ENCODE measurements at places on chromosomes 11 and 22. TPM values are rescaled to one million over a fixed set of nuclear protein-coding genes. Genes with fewer than 3 reads are reported as not detected.

The PSMD13 gene
- 172 TPM for total RNA-seq

DNA sequence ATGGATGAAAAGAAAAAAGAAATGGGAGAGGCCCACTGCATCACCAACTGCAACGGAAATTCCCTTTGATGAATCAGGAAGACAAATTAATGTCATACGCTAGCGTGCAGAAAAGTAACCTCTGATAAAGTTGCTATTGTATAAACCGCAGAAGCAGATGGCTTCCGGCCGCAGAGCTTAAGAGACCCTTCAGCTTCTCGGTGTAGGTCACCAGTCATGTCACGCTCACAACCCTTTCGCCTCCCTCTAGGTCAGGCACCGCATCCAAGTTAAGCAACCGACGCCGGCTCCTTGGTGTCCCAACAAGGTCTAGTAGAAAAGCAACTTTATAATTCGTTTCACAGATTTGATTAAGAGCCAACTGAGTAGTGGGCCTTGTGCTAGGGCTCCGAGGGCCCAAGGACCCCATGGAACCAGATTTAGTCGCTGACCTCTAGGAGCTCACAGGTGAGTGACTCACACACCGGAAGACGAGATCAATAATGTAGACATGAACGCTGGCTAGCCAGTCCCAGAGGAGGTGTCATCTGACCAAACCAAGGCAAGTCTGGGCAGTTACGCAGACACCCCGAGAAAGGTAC is 1.2 kb upstream of the ZFP91 start:
- H3K27me3 ChIP-seq = no peaks in the 10 kb centered on the region
- H3K36me3 ChIP-seq = no peaks in the 10 kb centered on the region
- DNase-seq = no peak
- no peaks in the 10 kb centered on the region for H3K4me1 ChIP-seq

- H3K27me3 ChIP-seq = peaks cover 2% of the 10 kb centered on the region
- H3K4me3 ChIP-seq = no peak overlapping the region
- no peak for DNase-seq
- H3K4me1 ChIP-seq = no peaks in the 10 kb centered on the region
- H3K36me3 ChIP-seq = no peaks in the 10 kb centered on the region
- no peak overlapping the region for H3K27ac ChIP-seq
These were observed 22.9 kb upstream of the FGF3 start for GRCh38 chr11:69841859-69842698.

DNA sequence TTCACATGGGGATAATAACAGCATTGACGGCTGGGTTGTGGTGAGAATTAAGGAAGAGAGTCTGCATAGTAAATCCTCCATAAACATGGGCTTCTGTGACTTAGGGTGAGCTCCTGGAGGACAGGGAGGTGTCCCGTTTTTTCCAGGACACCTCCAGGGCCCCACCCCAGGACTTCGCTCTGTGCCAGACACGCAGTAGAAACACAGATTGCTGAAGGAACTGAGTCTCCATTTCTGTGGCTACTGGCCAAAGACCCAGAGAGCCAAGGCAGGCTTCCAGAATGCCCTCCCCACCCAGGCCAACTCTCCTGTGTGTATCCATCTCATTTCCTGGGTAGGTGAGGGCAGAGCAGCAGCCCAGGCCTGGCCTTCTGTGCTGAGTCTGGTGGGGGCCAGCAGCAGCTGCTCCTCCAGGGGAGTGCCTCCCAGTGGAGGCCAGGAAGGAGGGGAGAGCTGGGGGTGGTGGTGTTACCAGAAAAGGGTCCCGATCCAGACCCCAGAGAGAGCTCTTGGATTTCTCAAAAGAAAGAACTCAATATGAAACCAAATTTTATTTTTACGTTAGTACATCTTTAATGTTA is 9.5 kb upstream of the RFPL3 start:
- peaks cover 1% of the 10 kb centered on the region for H3K27me3 ChIP-seq
- H3K4me3 ChIP-seq = no peak overlapping the region
- no peak for DNase-seq
- H3K27ac ChIP-seq = no peak overlapping the region

DNA sequence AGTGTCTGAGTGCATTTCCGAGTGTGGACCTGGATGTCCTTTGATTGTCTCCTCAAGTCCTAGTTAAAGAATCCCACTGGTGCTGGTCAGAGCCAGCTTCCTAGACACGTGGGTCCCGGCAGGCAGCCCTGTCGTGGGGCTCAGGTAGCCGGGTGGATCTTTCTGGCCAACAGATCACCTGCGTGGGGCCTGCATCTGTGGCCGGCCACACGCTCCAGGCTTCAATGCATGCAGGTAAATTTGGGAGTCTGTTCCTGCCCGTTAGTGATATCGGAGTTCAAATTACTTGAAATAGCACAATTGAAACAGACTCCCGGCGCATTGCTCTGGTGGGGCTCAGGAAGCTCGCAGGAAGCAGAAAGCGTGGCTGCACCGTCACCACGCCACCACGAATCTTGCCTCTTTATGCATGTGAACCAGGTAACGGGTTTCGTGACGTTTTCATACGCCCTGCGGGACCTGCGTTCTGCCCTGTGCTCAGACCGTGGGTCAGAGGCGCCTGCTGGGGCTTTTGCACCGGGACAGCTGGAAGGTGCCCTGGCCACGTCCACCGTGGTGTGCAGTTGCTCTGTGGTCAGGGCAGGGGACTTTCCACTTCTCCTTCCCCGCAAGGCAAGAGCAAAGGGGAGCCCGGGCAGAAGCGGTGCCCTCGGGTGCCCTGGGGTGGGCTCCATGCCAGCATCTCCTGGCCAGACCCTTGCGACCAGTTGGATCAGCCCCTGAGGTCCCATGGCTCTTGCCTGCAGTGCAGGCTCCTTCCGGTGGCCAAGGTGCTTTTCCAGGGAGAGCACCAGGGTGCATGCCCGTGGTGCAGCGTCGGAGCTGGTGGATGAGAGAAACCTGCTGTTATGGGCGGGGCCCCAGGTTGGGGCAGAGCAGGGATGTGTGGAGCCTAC is 803.5 kb downstream of the BRD1 start:
- no peak overlapping the region for H3K4me3 ChIP-seq
- H3K4me1 ChIP-seq = no peaks in the 10 kb centered on the region
- no peak for DNase-seq
- no peaks in the 10 kb centered on the region for H3K27me3 ChIP-seq
- no peak overlapping the region for H3K27ac ChIP-seq
- H3K36me3 ChIP-seq = no peaks in the 10 kb centered on the region

DNA sequence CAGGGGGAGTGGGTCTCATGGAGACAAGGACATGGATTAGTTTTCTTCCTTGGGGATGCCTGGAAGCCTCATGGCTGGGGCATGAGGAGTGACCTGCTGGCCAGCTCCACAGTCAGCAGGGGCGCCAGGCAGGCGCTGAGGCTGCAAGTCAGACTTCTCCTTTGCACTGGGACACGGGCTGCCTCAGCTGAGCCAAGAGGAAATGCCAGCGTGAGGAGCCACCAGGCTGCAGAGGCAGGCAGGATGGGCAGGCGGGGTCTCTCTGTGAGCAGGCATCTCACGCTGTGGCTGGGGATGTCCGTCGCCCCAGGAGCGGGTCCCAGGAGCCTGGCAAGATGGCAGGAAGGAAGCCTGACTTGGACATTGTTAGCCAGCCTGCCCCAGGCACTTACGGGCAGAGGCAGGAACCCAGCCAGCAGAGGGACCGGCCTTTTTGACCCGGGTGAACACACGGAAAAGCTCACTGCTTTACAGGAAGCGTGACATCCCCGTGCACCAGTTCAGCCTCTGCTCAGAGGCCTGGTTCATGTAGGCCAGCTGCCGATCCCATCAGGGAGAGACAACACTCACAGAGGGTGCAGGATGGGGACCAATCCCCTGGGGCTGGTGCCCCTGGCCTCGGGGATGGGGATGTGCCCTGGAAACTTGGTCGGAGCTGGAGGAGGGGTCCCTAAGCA is 10.2 kb downstream of the GNB1L start:
- peak overlapping the region; percentile 64 for H3K27ac ChIP-seq
- no peaks in the 10 kb centered on the region for H3K36me3 ChIP-seq
- no peaks in the 10 kb centered on the region for H3K27me3 ChIP-seq
- no peak for DNase-seq
- peaks cover 39% of the 10 kb centered on the region for H3K4me1 ChIP-seq
- no peak overlapping the region for H3K4me3 ChIP-seq

GRCh38 chr11:57662893-57663292 is 5.0 kb upstream of the ZDHHC5 start:
- peaks cover 6% of the 10 kb centered on the region for H3K4me1 ChIP-seq
- peak; percentile 58 for DNase-seq
- peak overlapping the region; percentile 70 for H3K27ac ChIP-seq
- H3K36me3 ChIP-seq = peaks cover 2% of the 10 kb centered on the region
- H3K27me3 ChIP-seq = no peaks in the 10 kb centered on the region

GRCh38 chr11:15327786-15328231 is 213.1 kb downstream of the INSC start:
- peaks cover 2% of the 10 kb centered on the region for H3K27me3 ChIP-seq
- no peak overlapping the region for H3K27ac ChIP-seq
- H3K4me3 ChIP-seq = no peak overlapping the region
- no peaks in the 10 kb centered on the region for H3K36me3 ChIP-seq

DNA sequence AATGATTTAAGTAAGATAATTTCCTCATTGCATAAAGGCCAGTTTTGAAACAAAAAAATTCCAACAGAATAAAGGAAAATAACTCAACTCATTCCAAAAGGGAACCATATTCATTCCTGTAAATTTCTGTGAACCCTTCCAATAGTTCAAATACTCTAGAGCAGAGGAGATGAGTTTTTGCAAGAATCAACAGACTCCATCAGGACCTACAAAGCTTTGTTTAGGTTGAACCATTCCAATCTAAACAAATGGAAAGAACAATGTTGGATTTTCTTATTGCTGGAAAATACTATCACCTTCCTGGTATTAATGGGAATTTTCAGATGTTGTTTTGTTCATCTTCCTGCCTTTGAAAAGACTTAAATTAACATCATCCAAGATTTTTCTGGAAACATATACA is 21.8 kb upstream of the OR5AN1 start:
- H3K4me3 ChIP-seq = no peak overlapping the region
- H3K27me3 ChIP-seq = no peaks in the 10 kb centered on the region
- DNase-seq = no peak
- no peak overlapping the region for H3K27ac ChIP-seq

Measured in Caco-2 (cell line).